ENCODE measurements at places on chromosomes 1 and 21. TPM values are rescaled to one million over a fixed set of nuclear protein-coding genes. Genes with fewer than 3 reads are reported as not detected.
A peak's percentile ranks its signal among the peaks of the same experiment; 100 is the strongest.

LCE2C gene
- polyA plus RNA-seq, result not detected

TRABD2B gene
- polyA plus RNA-seq, result not detected

DNAJC28 gene
- polyA plus RNA-seq, result 0.32 TPM

SLC5A9 gene
- not detected for polyA plus RNA-seq

ZNF684 gene
- 2.9 TPM for polyA plus RNA-seq

AK4 gene
- 1.8 TPM for polyA plus RNA-seq

DNA sequence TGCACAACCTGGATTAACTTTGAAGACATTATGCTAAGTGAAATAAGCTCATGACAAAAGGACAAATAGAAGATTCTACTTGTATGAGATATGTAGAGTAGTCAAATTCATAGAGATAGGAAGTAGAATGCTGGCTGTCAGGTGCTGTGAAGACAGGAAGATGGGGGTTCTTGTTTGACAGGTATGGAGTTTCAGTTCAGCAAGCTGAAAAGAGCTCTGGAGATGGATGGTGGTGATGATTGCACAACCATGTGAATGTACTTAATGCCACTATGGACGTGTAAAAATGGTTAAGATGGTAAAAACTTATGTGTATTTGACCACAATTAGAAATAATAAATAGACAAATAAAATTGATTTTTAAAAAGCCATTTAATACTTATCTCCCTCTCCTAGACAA, 169.8 kb upstream of the DUSP10 start:
- no peaks in the 10 kb centered on the region for H3K36me3 ChIP-seq
- DNase-seq, result no peak
- no peaks in the 10 kb centered on the region for H3K4me1 ChIP-seq
- H3K27ac ChIP-seq, result no peak overlapping the region
- no peaks in the 10 kb centered on the region for H3K27me3 ChIP-seq

GRCh38 chr1:206839006-206839560, 26.3 kb upstream of the IL20 start:
- H3K36me3 ChIP-seq, result no peaks in the 10 kb centered on the region
- no peak overlapping the region for H3K4me3 ChIP-seq
- H3K27ac ChIP-seq, result no peak overlapping the region
- no peak for DNase-seq
- peaks cover 3% of the 10 kb centered on the region for H3K27me3 ChIP-seq

DNA sequence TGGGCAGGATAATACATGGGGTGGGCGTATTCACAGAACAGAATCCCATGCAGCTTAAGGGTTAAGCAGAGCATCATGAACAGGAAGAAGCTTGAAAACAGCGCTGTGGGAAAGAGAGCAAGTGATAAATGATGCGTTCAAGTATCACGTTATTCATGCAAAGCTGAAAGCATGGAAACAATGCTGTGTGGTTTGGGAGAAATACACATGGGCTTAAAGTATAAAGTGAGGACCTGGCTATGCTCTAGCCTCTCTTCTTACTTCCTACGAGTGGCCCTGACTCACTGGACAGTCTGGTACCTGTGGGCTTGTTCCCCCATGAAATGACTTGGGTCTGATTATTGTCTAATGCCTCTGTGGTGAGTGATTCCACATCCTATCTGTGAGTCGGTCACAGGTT, 25.7 kb downstream of the TMPRSS2 start:
- DNase-seq, result no peak
- no peak overlapping the region for H3K4me3 ChIP-seq
- no peaks in the 10 kb centered on the region for H3K36me3 ChIP-seq
- no peaks in the 10 kb centered on the region for H3K27me3 ChIP-seq

DNA sequence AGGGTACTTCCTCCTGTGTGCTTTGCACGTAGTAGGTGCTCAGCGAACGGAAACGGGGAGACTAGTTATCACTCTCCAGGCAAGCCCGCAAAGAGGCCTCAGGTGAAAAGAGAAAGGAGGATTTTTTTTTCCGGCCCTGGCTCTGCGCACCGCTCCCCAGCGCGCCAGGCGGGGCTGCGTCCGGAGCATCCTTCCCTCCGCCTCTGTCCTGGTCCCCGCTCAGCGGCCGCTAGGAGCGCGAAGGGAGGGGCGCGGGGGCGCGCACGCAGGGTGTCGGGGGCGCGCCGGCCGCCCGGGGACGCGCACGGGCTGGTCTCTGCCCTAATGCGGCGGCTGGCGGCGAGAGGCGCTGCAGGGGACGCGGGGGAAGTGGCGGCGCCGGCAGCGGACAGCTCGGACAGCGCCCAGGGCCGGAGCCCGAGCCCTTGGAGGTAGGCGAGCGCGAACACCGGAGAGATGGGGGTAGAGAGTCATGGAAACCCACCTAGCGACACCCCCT, 42.3 kb upstream of the NFASC start:
- H3K36me3 ChIP-seq, result no peaks in the 10 kb centered on the region
- H3K27me3 ChIP-seq, result peaks cover 29% of the 10 kb centered on the region

DNA sequence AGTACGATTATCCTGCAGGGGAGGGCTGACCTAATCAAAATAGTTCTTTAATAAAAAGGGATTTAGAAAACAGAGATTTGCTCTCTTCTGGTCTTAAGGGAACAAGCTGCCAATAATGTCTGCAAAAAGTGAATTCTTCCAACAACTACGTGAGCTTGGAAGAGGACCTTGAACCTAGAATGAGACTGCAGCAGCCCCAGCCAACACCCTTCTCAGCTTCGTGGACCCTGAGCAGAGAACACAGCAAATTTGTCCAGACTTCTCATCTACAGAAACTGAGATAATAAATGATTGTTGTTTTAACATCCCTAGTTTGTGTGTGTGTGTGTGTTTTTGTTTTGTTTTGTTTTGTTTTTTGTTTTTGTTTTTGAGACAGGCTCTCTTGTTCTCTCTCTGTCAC, 309.4 kb downstream of the GRIK1 start:
- H3K27ac ChIP-seq, result no peak overlapping the region
- H3K36me3 ChIP-seq, result no peaks in the 10 kb centered on the region
- no peaks in the 10 kb centered on the region for H3K27me3 ChIP-seq
- no peaks in the 10 kb centered on the region for H3K4me1 ChIP-seq
- no peak for DNase-seq

GRCh38 chr1:88404582-88404981, 279.5 kb upstream of the PKN2 start:
- H3K4me1 ChIP-seq, result no peaks in the 10 kb centered on the region
- H3K27me3 ChIP-seq, result no peaks in the 10 kb centered on the region
- H3K36me3 ChIP-seq, result no peaks in the 10 kb centered on the region
- H3K4me3 ChIP-seq, result no peak overlapping the region
- H3K27ac ChIP-seq, result no peak overlapping the region
- DNase-seq, result no peak

GRCh38 chr21:25967181-25967900, 203.2 kb downstream of the APP start:
- H3K4me1 ChIP-seq, result peaks cover 50% of the 10 kb centered on the region
- H3K4me3 ChIP-seq, result no peak overlapping the region
- H3K36me3 ChIP-seq, result peaks cover 5% of the 10 kb centered on the region
- no peaks in the 10 kb centered on the region for H3K27me3 ChIP-seq
- peak overlapping the region; percentile 67 for H3K27ac ChIP-seq

DNA sequence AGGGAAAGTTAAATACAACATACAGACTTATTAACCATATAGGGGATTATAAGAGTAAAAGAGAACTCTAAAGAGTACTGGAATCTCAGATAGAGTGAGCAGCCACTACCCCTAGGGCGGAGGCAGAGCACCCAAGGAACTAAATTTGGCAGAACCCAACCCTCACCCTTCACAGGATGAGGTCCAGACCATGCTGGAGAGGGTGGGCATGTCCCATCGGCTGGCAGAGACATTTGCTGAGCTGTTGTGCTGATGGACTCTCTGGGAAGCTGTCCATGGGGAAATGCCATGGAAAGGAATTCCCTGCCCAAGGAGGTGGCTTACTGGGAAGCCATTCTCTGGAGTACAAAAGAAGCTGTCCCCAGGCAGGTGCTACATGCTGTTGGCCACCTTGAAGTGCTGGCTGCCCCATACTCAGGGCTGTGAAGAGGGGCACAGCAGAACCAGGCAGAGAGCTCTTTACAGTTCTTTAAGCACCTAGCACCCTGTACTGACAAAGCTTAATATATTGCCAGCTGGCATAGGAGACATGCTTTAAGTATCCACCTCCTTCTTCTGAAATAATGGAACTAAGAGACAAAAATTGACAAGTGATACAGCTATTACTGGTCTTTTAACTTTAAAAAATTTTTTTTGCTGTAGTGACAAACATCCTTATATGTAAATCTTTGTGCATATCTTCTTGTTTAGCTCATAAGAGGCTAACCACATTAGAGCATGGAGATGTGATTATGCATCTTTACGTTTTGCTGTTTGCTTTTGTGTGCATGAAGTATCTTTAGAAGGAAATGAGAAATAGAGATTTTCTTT, 29.6 kb downstream of the TSNAX start:
- peaks cover 4% of the 10 kb centered on the region for H3K4me1 ChIP-seq
- no peak overlapping the region for H3K27ac ChIP-seq
- H3K27me3 ChIP-seq, result no peaks in the 10 kb centered on the region
- DNase-seq, result peak; percentile 26

DNA sequence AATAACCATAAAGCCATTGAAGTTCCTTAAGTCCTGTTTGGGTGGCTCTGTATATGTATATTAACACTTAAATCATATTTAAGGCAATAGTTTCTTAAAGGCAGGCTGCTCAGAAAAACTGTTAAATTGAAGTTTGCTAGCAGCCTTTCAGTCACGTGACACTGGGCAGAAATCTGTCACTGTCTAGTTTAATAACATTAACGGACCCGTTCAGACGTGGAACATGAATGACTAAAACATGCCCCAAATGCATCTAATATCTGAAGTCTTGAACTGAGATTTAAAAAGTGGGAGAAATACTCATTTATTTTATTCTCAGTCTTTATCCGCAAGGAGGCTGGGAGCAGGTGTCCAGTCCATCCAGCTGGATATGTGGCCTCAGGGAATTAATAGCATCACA, 3.3 kb upstream of the SPATA1 start:
- H3K4me1 ChIP-seq, result peaks cover 25% of the 10 kb centered on the region
- no peak overlapping the region for H3K4me3 ChIP-seq
- DNase-seq, result no peak
- no peak overlapping the region for H3K27ac ChIP-seq

DNA sequence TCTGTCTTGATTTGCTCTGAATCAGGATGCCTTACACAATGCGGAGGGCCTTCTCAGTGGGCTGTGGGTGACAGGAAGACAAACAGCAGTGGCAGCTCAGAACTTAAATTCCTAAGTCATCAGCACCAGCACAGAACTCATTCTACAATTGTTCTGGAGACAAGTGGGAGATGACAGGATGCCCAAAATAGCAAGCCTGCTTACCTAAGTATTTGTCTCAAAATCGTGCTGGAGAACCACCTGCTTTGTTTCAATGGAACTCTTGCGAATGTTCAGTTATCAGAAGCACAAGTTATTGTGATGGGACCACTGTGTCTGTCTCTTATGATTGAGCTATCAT, 76.1 kb downstream of the VCAM1 start:
- no peaks in the 10 kb centered on the region for H3K36me3 ChIP-seq
- H3K4me1 ChIP-seq, result peaks cover 18% of the 10 kb centered on the region
- no peak for DNase-seq
- H3K4me3 ChIP-seq, result no peak overlapping the region
- H3K27me3 ChIP-seq, result no peaks in the 10 kb centered on the region
- no peak overlapping the region for H3K27ac ChIP-seq

DNA sequence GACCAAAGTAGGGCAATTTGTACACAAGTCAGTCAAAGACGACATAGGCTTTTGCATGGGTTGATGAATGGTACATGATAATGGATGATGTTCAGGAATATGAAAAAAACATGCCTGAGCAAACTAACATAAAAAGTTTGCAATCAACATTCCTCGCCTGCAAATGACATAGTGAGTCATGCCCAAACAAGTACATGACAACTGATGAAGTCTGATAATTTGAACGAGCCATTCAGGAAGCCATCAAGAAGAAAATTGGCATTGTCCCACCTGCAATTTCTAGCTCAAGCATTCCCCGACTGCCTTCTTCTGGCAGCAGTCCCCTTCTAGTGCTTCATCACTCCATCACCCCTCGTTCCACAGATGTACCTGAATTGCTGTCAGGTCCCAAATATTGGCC, 118.4 kb upstream of the NR5A2 start:
- H3K27me3 ChIP-seq, result no peaks in the 10 kb centered on the region
- no peak overlapping the region for H3K4me3 ChIP-seq
- no peaks in the 10 kb centered on the region for H3K36me3 ChIP-seq

GRCh38 chr1:89761901-89762300, 58.9 kb upstream of the LRRC8D start:
- H3K4me1 ChIP-seq, result peaks cover 57% of the 10 kb centered on the region
- DNase-seq, result peak; percentile 67
- H3K27me3 ChIP-seq, result no peaks in the 10 kb centered on the region

- H3K27me3 ChIP-seq, result peaks cover 2% of the 10 kb centered on the region
- H3K4me1 ChIP-seq, result no peaks in the 10 kb centered on the region
- no peaks in the 10 kb centered on the region for H3K36me3 ChIP-seq
These were observed 25.6 kb upstream of the SLC35A3 start for GRCh38 chr1:99944192-99944591.

DNA sequence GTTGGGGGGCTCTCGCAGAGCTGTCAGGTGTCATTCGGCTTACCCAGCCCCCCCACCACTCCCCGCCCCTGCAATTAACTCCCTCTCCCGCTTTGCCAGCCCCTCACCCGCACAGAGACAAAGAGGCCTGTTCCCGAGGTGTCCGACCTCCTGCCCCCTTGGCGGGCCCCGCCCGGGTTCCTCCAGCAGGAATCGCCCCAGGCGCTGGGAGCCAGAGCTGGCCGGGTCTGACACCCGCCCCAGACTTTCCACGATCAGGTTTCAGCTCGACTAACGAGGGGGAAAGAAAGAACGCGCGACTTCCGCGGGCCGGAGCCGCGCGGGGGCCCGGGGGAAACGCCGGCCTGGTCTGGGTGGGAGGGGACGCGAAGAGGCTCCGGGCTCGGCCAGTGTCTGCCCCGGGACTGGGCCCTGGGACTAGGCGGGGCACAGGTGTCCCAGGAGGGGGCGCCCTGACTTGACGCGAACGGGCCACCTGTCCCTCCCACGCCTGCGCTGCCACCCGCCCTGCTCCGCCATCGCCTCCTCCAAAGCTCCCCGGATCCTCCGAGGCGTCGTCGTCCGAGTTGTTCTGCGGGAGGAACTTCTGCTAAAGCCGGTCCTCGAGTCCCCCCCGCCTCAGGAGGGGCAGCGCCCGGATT, 36.4 kb upstream of the HHAT start:
- no peak overlapping the region for H3K27ac ChIP-seq
- peak; percentile 16 for DNase-seq
- H3K4me3 ChIP-seq, result peak overlapping the region; percentile 5
- peaks cover 22% of the 10 kb centered on the region for H3K27me3 ChIP-seq
